ENCODE measurements at places on chromosomes 6 and 20. TPM values are rescaled to one million over a fixed set of nuclear protein-coding genes. Genes with fewer than 3 reads are reported as not detected.

GRCh38 chr6:32700391-32701040 is 34.1 kb upstream of the HLA-DQB1 start:
- peak; percentile 71 for DNase-seq

Gene LCA5
- 9.0 TPM for total RNA-seq

DNA sequence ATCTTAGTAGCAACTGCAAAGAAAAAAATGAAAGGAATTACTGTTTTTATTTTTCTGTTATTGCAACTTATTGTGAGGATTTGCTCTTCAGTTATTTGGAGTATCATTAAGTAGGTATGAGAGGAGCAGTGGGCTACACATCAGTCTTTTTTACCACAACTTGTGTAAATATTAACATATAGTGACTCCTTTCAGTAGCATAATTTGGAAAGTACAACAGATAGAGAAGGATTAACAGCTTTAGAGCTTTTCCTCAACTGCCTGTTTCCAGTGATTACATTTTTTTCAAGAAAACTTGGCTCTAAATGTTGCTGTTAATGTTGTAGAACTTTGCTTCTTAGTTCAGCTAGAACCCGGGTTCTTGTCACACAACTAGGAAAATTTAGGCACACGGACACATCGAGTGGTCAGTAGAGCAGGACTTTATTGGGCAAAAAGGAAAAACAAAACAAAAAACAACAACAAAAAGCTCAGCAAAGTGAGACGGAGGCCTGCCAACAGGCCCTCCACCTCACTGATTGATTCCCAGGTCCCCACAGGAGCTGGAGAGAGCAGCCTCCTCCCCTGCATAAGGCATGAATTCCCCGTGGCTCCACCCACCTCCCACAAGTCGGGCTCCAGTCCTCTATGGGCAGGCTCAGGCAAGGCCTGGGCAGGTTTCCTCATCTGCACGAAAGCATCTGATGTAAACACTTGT is 75.1 kb downstream of the ADGRG6 start:
- no peak for DNase-seq

DNA sequence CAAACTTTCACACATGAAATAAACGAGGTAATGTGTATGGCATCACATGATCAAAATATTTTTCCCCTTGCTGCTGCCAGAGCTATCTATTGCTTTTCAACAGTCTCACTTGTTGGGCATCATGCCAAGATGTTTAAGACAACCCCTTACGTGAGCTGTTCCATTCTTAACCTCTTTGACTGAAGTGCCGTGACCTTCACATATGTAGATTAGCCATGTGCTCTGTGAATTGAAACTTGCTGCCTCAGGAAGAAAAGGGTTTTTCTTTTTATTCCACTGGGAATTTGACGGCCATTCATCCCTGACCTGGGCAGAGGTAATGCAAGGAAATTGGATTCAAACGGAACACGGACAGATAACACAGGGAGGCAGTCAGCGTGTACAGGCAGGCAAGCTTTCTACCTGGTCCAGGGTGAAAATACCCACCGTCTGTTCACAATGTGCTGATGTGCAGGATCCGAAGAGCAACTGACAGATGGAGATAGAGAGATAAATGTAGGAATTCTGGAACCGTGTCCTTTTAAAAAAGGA is 14.2 kb downstream of the ARID1B start:
- DNase-seq = no peak
